NCI-H2171 treated with DMSO at 0.1 percent for 48 hours (cell line): ENCODE measurements at places on chromosomes 12 and 14.

- no peak for DNase-seq
These were observed 98.2 kb downstream of the ZFP36L1 start for GRCh38 chr14:68694516-68695235.

- DNase-seq: no peak
These were observed 148.1 kb downstream of the TSPAN9 start for GRCh38 chr12:3225154-3225795.

GRCh38 chr12:52884526-52885293 is 20.2 kb downstream of the KRT8 start:
- DNase-seq: peak; percentile 67

DNA sequence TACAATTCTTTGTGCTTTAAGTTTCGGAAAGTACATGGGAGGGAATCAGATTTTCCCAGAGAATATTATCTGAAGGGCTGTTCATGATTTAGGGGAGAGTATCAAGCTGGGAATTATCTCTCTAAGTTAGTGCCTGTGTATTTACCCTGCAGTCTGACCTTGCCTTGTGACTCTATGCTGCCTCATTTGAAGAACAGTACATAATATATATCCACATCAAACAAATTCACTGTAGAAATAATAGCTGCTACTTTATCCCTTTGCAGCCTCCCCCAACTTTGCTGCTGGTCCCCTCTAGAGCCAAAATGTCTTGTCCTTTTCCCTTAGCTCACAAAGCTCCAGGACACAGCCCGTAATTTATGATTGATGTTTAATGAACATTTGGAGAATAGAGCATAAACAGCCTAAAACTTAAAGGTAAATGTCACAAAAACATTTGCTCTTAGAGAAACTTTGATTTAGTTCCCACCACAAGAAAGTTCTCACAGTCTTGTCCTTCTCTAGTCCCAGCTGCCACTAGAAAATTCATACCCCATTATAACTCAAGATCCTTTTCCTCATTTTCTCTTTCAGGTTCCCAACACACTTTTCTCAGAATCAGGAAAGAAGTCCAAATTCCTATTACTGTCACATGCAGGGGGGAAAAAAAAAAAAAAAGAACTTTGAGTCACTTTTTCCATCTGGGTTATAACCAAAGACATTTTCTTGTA is 1009.6 kb downstream of the FLRT2 start:
- no peak for DNase-seq

- no peak for DNase-seq
These were observed 3.7 kb downstream of the ITGA5 start for GRCh38 chr12:54415221-54415929.

- peak; percentile 11 for DNase-seq
These were observed 129.0 kb downstream of the AACS start for GRCh38 chr12:125194163-125194773.
